ENCODE measurements at places on chromosomes 7 and 10.

GRCh38 chr10:110980807-110981206 is 61.4 kb downstream of the SHOC2 start:
- DNase-seq: no peak

DNA sequence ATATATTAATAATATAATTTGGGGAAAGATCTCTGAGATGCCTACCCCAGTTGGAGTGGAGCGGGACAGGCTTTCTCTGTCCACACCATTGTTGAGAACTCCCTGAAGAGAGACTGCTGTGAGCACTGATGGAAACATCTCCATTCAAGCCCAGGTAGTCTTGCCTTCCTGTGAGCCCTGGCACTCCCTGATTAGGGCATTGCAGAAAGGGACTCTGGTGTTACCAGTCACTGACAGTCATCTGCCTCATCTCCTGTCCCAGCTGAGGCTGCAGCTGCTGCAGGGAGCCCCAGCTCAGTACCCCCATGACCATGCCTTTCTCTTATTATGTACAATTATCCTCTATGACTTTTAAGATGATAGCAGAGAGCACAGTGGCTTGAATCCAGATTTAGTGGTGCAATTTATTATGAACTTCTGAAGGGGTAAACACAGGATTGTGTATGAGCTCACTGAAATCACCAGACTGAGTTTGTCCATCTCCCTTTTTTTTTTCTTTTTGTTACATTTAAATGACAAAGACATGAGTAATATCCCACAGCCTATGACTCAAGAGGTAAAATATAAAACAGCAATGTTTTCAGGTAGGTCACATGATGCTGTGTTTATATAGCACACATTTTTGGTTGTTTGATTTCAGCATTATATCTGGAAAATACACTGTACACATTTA is 236.9 kb downstream of the SLC25A13 start:
- DNase-seq: no peak

- DNase-seq: no peak
These were observed 55.4 kb upstream of the MET start for GRCh38 chr7:116616555-116617059.

- no peak for DNase-seq
These were observed 25.8 kb upstream of the VSIR start for GRCh38 chr10:71799112-71799511.

DNA sequence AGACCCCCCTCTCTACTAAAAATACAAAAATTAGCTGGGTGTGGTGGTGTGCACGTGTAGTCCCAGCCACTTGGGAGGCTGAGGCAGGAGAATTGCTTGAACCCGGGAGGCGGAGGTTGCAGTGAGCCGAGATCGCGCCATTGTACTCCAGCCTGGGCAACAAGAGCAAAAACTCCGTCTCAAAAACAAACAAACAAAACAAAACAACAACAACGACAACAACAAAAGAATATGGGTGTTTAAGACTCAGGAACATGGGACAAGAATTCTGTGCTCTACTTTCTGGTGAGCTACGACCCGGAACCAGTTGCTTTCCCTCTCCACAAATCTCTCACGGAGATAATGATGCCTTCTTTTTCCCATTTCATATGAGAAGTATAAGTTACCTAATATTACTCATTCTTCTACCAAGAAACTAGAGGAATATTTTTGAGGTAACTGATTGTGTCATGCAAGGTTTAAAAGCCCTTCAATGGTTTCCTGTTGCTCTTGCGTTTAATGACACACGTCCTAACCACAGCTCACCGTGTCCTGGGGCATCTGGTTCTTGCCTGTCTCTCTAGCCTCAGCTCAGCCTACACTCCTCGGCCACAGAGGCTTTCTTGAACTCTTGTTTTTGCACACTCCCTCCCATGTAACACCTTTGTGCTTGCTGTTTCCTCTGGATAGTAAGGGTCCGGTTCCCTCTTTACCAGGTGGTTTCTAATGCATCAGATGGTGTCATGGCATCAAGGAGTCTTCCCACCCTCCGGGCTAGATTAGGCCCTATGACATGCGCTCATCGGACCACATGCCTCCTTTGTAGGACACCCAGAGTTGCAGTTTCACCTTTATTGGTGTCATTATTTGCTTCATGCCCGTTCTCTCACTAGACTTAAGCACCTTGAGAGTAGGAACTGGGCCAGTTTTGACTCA is 67.5 kb downstream of the PFKFB3 start:
- no peak for DNase-seq

- DNase-seq: peak; percentile 68
These were observed 45.3 kb upstream of the GTF2I start for GRCh38 chr7:74612015-74612829.

DNA sequence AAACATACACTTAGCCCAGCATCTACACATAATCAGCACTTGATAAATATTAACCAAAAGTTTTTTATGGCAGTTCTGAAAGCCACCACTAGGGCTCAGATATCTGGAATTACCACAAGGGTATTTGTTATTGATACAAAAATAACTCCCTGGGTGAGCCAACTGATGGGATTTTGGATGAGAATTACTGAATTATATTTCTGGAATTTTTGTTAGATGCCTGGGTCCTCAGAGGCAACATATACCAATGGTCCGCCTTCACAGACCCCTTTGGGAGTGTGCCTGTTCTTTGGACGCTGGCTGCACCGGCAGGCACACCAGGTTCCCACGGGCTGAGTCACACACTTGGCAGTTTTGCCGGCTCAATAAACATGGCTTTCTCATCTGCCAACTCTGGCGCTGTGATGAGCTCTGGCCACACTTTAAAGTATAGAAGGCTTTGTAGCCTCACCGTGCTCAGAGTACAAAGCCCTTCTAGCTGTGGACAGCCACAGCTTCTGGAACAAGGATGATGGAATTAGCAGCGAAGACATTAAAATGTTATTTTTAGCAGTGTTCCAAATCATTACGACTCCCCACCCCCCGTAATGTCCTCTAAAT is 24.5 kb upstream of the EEPD1 start:
- DNase-seq: peak; percentile 81

DNA sequence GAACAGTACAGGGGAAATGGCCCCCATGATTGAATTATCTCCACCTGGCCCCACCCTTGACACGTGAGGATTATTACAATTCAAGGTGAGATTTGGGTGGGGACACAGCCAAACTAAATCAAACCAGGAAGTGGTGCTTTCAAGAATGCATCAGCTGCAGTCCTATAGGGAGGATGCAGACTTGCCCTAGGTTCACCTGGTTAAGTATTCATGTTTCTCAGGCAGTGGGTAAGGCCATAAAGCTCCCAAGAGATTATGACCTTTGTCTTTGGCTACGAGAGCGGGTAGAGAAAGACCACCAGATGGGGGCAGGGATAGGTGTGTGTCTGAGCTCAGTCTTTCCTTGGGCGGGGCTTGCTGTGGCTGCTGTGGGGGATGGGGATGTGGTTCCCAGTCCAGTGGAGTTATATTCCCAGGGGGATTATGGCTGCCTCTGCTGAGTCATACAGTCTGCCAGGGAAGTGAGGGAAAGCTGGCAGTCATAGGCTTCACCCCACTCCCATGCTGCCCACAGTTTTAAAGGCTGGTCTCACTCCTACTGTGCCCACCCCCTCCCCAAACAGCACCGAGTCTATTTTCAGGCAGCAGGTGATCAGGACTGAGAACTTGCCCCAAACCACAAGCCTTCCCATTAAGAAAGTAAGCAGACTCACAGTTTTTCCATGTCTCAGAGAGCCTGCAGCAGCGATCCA is 8.4 kb upstream of the R3HCC1L start:
- peak; percentile 33 for DNase-seq

GRCh38 chr10:119511828-119512515 is 30.5 kb downstream of the RGS10 start:
- no peak for DNase-seq

DNA sequence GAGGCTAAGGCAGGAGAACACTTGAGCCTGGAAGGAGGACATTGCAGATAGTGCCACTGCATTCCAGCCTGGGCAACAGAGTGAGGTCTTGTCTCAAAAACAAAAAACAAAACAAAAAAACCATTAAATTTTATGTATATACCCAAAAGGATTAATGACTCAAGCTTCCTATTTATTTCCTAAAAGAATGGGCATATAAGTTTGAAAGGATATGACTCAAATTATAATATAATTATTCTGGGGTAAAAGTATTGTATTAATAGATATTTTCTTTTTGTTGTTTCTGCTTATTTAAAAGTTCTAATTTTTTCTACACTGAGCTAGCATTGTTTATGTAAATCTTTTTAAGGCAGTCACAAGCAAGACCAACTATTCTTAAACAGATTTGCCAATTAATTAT is 42.2 kb upstream of the CABCOCO1 start:
- no peak for DNase-seq

DNA sequence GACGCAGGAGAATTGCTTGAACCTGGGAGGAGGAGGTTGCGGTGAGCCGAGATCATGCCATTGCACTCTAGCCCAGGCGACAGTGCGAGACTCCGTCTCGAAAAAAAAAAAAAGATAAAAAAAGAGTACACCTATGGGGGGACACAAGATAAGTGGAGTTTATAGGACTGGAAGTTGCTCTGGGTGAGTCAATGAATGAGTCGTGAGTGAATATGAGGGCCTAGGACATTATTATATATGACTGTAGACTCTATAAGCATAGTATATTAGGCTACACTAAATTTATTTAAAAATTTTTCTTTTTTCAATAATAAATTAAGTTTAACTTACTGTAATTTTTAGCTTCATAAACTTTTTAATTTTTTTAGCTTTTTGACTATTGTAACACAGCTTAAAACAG is 19.4 kb upstream of the SGCE start:
- no peak for DNase-seq

GRCh38 chr10:361203-362081 is 226.2 kb downstream of the ZMYND11 start:
- no peak for DNase-seq

DNA sequence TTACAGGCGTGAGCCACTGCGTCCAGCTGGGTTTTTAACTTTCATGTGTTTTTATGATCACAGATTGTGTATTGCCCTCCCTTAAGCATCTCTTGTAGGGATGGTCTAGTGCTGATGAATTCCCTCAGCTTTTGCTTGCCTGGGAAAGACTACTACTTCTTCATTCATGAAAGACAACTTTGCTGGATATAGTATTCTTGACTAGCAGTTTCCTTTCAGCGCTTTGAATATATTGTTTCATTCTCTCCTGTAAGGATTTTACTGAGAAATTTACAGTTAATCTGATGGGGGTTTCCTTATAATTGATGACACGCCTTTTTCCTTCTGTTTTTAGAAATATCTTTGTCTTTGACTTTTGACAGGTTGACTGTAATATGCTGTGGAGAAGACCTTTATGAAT is 33.2 kb downstream of the STK31 start:
- no peak for DNase-seq

DNA sequence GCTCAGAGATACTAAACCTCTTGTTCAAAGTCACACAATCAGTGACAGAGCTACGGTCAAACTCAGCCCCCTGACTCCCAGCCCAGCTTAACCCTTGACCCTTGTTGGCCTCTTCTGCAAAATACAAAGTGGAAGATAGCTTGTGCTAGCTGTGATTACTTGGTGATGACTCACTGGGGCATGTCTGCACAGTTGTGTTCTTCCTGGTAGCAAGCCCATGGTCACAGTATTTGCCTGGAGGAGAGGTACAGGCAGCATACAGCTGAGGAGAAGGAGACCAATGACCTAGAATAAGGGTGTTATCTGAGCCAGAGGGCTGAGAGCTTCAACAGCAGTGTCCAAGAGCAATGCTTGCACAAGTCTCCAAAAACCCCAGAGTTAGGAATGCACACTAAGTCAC is 5.7 kb upstream of the HSPA12A start:
- no peak for DNase-seq

DNA sequence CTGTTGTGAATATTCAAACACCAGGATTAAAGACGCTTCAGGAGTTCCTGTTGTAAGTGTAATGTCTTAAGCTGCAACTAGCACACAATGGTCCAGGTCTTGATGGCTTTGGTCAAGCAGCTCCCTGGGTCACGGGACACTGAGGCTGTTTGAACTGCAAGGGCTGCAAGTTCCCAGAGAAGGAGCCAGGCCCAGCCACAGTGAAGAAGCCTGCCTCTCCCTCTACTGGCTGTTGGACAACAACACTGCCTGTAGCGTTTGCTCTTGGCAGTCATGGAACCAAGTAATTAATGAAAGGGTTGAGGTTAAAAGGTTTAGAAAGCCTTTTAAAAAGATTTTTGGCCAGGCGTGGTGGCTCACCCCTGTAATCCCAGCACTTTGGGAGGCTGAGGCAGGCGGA is 31.9 kb upstream of the GUSB start:
- no peak for DNase-seq

GRCh38 chr7:117020591-117020973 is 67.3 kb downstream of the ST7 start:
- DNase-seq: peak; percentile 83

- DNase-seq: no peak
These were observed 23.3 kb downstream of the CALD1 start for GRCh38 chr7:134802762-134803161.

DNA sequence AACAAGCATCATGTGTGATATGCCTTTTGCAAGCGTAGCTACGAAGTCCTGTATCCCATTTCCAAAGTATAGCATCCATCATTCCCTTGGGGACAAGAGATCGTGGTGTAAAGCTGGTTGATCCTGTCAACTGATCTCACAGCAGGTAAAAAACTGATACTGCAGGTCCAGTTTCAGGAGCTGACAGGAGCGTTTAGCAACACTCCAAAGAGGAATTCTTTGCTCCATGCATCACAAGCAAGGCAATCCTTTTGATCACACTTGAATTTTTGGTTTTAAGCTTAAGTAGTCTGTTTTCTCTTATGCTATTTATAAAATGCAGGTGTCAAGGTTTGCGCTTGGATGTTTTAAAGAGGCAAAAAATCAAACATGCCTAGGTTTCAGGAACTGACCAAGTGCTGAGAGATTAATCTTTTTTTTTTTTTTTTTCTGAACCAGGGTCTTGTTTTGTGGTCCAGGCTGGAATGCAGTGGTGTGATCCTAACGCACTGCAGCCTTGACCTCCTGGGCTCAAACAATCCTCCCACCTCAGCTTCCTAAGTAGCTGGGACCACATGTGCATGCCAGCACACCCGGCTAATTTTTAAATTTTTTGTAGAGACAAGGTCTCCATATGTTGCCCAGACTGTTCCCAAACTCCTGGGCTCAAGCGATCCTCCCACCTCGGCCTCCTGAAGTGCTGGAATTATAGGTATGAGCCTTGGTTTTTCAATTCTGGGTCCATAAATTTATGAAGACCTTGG is 1.8 kb upstream of the ZDHHC4 start:
- DNase-seq: peak; percentile 44

- no peak for DNase-seq
These were observed 24.3 kb upstream of the MKI67 start for GRCh38 chr10:128150561-128150960.

GRCh38 chr10:113317489-113317888 is 235.4 kb upstream of the HABP2 start:
- no peak for DNase-seq

Data from NCI-H2171 treated with DMSO at 0.1 percent for 48 hours (cell line).